Gastroesophageal sphincter (tissue), 4 donors: ENCODE measurements at places on chromosomes 1 and 21. TPM values are rescaled to one million over a fixed set of nuclear protein-coding genes. Genes with fewer than 3 reads are reported as not detected.

- ATAC-seq, result no peak
- H3K27ac ChIP-seq, result peak overlapping the region; percentile 97
- H3K27me3 ChIP-seq, result no peaks in the 10 kb centered on the region
- no peaks in the 10 kb centered on the region for H3K4me1 ChIP-seq
- H3K4me3 ChIP-seq, result no peak overlapping the region
These were observed 9.5 kb downstream of the TINAGL1 start for GRCh38 chr1:31585736-31586365.

Gene ALPL
- 0.62 TPM for total RNA-seq

Gene GBP7
- not detected for total RNA-seq

- no peaks in the 10 kb centered on the region for H3K36me3 ChIP-seq
- no peak overlapping the region for H3K4me3 ChIP-seq
- no peaks in the 10 kb centered on the region for H3K27me3 ChIP-seq
- H3K4me1 ChIP-seq, result peaks cover under 1% of the 10 kb centered on the region
- ATAC-seq, result no peak
These were observed 859.6 kb downstream of the LTN1 start for GRCh38 chr21:28133116-28133515.

- ATAC-seq, result no peak
- no peak overlapping the region for H3K27ac ChIP-seq
- H3K27me3 ChIP-seq, result peaks cover 63% of the 10 kb centered on the region
- no peaks in the 10 kb centered on the region for H3K36me3 ChIP-seq
- no peaks in the 10 kb centered on the region for H3K4me1 ChIP-seq
These were observed 30.5 kb upstream of the PIK3CD start for GRCh38 chr1:9621032-9621431.

DNA sequence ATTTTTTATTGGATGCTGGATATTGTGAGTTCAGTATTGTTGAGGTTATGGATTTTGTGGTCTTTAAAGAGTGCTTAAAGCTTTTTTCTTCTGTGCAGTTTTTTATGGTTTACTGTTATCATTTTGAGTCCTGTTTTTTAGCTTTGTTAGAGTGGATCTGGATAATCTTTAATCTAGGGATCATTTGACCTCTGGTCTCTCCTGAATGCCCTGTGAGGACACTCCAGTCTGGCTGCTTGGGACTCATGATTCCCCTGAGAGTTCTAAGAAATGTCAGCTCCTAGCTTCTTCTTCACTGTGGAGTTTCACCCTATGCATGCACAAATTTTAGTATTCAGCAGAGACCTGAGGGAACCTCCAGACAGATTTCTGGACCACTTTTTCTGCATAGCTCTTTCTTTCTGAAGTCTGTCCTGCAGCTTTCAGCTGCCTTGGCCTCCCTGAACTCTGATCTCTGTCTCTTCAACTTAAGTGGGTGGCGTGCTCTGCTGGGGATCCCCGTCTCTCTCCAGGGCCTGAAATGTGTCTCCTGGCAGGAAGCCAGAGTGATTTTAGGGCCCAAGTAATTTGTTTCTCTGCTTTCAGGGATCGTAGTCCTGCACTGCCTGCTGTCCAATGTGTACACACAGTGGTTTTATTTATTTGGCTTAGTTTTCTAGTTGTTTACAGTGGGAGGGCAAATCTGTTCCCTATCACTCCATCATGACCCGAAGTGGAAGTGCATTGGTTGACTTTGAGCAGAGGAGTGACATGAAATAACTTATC, 14.7 kb downstream of the PEX14 start:
- H3K27me3 ChIP-seq, result no peaks in the 10 kb centered on the region
- no peak for ATAC-seq
- no peak overlapping the region for H3K4me3 ChIP-seq
- peaks cover 11% of the 10 kb centered on the region for H3K4me1 ChIP-seq
- no peak overlapping the region for H3K27ac ChIP-seq

DNA sequence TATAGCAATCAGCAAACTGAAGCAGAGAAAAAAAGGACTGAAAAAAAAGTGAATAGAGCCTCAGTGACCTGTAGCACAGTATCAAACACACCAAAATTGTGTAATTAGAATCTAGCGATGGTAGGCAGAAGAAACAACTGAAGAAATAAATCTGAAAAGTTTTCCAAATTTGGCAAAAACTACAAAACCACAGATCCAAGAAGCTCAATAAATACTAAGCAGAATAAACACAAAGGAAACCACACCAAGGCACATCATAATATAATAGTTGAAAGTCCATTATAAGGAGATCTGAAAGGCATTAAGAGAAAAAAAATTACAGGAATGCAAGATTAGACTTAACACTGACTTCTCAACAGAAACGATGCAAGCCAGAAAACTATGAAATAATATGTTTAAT, 7.1 kb upstream of the IL12RB2 start:
- H3K4me1 ChIP-seq, result no peaks in the 10 kb centered on the region
- ATAC-seq, result no peak
- H3K4me3 ChIP-seq, result no peak overlapping the region
- peaks cover 7% of the 10 kb centered on the region for H3K27me3 ChIP-seq
- no peaks in the 10 kb centered on the region for H3K36me3 ChIP-seq
- H3K27ac ChIP-seq, result no peak overlapping the region

DNA sequence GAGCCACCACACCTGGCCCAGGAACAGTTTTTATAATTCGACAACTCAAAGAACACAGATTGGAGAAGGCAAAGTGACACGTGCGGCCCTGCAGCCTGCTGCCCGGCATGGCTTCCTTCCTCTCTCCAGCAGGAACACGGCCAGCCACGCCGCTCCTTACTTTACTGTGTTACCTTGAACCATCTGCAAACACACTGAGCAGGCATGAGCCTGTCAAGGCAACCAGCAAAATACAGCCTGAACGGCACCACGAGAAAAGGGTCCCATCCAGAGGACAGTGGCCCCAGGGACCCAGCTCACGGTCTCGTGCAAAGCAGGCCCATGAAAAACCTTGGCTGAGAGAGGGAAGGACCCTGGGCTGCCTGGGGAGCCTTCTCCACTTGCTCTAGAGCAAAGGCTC, 38.8 kb downstream of the NPHP4 start:
- H3K4me1 ChIP-seq, result no peaks in the 10 kb centered on the region
- H3K4me3 ChIP-seq, result no peak overlapping the region
- no peaks in the 10 kb centered on the region for H3K36me3 ChIP-seq
- H3K27ac ChIP-seq, result no peak overlapping the region
- no peaks in the 10 kb centered on the region for H3K27me3 ChIP-seq
